EH (cell line): ENCODE measurements at places on chromosomes 5 and 9.
A peak's percentile ranks its signal among the peaks of the same experiment; 100 is the strongest.

DNA sequence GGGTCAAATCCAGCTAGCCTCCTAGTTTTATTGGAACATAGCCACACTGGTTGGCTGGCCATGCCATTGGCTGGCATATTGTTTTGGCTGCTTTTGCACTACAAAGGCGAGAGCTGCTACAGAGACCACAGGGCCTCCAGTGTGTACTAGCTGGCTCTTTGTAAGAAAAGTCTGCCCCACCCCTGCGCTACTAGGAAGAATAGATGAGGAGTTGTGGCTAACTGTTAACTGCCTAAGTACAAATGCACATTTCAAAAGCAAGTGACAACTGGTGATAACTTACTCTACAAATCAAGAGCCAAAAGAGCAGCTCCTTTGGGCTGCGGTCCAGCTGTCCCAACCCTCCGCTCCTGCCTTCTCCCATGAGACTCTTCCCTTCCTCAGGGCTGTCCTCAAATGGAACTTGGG is 63.9 kb downstream of the SERINC5 start:
- DNase-seq = no peak

GRCh38 chr9:133377721-133378216 is 1.6 kb downstream of the STKLD1 start:
- peak; percentile 69 for DNase-seq

DNA sequence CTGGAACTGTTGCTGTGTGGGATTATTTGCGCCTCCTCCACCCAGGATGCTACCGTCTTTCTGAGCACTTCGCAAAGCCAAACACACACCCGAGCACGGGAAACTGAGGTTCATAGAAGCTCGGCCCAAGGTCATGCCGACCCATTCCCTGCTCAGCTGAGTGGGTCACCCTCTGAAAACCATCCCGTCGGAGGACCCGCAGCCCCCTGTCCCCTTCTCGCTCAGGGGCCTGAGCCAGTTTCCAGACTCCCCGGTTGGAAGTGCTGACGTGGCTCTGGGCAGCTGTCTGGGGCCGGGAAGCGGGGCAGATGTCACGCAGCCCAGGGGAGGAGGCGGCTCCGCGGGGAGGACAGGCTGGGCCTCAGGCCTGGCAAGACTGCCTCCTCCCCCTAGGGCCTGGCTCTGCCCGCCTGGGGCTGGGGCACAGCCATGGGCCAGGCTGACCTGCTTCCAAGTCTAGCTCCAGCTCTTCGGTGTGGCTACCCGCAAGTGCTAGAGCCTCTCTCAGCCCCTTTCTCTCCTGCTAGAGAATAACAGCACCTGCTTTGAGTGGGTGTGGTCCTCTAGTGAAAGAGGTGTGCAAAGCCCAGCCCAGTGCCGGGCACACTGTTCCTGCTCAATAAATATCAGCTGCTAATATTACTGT is 9.9 kb upstream of the CXXC5 start:
- peak; percentile 87 for DNase-seq

GRCh38 chr9:93886911-93887310 is 68.2 kb downstream of the BARX1 start:
- no peak for DNase-seq
